ENCODE measurements at places on chromosomes 1 and 21.

DNA sequence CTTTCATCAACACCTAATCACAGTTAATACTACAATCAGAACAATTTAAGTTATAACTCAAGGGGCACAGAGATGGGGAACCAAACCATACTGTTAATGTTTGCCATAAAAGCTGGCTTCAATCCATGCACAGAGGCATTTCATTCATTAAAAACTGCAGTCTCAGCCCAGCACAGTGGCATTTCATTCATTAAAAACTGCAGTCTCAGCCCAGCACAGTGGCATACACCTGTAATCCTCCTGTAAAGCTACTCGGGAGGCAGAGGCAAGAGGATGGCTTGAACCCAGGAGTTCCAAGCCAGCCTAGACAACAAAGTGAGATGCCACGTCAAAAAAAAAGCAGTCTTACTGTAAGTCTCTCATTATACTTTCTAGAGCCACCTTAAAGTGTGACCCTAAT is 29.2 kb downstream of the ARID4B start:
- DNase-seq = no peak

DNA sequence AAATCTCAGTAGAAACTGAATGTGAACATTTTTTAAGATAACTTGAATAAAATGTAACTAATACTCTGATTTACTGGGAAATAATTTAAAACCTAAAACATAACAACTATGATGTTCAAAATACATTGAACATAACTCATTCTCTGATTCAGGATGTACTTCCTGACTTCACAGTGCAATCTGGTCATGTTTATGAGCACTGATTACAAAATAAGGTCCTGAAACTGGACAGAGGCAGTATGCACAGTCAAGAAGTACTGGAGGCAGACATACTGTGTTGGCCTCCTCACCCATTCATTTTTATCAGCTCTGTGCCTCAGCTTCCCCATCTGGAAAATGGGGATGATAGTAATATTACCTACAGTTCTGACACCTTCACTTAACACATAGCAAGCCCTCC is 651.3 kb downstream of the PTPRC start:
- DNase-seq = no peak

- DNase-seq = no peak
Measured at GRCh38 chr1:63747445-63747844, 26.4 kb upstream of the ROR1 start.

DNA sequence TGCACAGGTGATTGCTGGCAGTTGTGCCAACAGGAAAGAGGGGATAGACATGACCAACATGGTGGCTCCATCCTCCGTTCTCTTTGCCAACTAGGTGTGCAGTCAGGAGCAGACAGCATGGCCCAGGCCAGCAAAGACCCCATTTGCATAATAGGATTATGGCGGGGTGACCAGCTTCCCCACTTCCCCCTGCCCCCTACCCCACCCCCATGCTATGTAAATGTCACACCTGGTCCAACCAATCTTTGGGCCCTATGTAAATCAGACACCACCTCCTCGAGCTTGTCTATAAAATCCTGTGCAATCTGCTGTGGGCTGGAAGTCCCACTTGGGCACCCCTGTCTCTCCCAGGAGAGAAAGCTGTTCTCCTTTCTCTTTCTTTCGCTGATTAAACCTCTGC is 146.0 kb downstream of the SLC30A10 start:
- DNase-seq = no peak

DNA sequence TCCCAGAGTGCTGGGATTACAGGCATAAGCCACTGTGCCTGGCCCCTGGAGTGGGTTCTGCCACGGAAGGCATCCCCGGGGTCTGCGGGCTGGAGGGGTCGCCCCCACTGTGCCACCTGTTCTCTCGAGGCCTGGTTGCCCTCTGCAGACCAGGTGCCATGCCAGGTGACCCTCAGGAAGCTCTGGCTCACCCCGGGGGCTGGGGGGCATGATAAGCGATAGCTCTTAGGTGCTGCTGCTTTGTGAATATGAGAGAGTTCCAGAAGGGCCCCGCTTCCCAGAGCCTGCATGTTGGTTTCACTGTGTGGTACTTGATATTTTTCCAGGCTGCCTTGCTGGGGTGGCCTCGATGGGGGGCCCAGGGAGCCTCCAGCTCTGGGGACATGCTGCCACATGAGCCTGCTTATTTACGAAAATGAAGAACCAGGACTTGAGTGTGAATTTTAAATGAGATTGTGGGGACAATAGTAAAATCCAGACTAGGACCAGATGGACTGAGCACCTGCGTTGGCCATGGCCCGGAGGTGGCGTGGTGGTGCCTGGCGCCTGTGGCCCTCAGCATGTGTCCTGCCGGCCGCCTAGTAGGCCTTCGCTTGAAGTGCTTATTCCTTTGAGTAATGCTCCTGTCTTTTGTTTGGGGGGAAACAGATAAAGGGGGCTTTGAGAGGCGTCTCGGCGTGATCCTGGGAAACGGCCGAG is 7.3 kb downstream of the SKI start:
- no peak for DNase-seq

GRCh38 chr1:151846686-151847237 is 6.8 kb downstream of the THEM5 start:
- no peak for DNase-seq

Measured in stimulated activated CD4-positive, alpha-beta T cell treated with anti-CD3 and anti-CD28 coated beads, Interleukin-4, amount 100 ng/mL, for 1 hour (primary cell).